ENCODE measurements at places on chromosomes 16 and 17.

DNA sequence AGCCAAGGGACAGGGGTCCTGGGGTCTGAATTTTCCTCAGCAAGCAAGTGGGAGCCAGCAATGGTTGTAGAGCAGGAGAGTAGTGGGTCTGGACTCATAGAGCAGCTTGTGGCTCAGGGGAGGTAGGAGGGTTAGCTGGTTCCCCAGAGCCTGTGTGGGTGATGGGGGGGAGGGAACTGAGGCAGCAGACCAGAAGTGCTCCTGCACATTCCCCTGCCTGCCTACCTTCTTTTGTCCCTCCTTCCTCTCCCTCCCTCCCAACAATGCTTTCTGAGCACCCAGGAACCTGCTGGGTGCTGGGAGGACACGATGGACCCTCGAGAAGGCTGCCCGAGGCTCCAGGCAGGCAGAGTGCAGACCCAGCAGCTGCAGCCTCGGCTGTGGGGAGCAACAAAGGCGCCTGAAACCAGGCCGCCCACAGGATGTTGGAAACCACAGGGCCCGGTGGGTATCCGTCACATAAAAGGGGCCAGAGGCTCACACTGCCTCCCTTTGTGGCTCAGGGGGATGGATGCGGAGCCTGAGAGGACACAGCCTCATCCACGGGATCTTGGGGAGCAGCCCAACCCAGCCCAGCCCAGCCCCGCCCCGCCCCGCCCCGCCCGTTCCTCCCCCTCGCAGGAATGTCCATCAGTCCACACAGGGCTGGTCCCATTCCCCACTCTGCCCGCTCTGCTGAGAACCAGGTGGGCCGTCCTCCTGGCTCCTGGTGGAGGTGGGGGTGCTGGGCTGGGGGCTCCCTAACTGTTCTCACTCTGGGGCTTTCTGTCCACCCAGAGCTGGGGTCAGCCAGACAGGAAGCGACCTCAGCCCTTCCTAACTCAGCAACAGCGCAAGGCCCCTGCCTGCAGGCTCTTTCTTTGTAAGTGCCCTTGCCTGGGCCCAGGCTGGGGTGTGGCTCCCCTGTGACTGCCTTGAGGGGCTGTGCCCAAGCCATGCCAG, 1.7 kb upstream of the NLRC3 start:
- DNase-seq, result peak; percentile 43

- DNase-seq, result no peak
Measured at GRCh38 chr17:30334421-30334820, 564 bp upstream of the TMIGD1 start.

DNA sequence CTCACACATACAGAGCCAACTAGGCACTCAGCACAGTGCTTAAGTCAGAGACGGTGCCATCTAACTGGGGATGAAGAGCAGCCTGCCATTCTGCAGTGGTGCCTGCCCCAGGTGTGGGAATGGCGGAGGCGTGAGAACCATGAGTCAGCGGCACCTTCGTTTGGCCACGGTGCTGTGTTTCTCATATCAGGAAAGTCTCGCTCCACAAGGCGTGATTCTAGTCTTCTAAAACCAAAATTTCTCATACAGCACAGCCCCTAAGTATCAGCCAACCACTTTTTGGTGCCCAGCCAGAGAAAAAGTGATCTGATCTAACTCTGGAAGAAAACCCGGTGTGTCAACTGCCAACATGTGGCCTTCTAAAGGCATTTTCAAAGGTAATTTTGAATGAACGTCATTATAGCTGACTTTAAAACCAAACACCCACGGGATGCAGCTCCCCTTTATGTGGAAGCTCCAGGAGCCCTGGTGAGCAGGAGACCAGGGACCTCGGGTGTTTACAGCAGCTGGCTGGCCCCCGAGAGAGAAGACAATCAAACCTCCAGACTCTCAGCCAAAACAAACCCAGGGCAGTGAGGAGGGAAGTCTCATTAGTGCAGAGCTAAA, 54.6 kb downstream of the ABCC12 start:
- DNase-seq, result no peak

DNA sequence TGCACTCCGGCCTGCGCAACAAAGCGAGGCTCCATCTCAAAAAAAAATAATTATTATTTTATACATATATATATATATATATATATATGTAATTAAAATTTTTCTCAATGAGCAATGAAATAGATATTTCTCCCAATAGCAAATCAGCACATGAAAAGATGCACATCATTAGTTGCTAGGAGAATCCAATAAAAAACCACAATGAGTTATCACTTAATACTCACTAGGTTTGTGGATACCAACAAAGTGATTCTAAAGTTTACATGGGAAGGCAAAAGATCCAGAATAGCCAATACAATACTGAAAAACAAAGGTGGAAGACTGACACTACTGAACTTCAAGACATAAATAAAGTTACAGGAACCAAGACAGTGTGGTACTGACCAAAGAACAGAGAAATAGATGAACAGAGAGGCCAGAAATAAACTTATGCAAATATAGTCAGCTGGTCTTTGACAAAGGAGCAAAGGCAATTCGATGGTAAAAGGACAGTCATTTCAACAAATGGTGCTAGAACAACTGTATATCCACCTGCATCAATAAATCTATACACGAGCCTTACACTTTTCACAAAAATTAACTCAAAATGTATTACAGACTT, 13.6 kb downstream of the SMG6 start:
- DNase-seq, result no peak

DNA sequence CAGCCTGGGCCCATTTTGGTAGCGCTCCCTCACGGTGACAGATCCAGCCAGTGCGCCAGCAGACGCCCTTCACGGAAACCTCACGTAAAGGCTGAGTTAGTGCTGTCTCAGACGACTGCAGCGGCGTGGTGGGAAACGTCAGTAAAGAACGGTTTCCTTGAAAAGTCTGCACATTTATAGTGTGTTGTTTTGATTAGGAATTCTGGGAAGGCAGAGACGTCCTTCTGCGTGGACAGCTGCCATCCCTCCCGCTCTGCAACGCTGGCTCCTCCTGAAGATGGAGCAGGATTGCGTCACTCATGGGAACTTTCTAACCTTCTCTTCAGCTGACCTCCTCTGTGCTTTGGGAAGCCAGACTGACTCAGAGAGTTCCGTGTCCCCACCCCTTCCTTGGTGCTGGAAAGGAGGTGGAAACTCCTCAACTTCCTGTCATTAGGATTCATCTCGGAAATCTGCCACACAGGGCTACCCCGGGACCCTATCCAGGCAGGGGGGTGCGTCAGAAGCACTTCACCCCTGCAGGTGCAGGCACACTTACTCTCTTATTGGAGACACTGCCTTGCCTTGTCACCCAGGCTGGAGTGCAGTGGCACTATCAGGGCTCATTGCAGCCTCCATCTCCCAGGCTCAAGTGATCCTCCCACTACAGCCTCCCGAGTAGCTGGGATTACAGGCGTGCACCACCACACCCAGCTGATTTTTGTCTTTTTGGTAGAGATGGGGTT, 24.3 kb upstream of the CRISPLD2 start:
- no peak for DNase-seq

DNA sequence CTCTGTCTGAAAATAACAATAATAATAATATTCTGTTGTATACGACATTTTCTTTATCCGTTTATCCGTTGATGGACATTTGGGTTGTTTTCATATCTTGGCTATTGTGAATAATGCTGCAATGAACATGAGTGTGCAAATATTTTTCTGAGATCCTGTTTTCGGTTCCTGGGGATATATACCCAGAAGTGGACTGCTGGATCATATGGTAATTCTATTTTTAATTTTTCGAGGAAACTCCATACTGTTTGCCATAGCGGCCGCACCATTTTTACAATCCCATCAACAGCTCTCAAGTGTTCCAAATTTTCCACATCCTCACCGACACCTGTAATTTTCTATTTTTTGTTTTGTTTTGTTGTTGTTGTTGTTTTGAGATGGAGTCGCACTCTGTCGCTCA, 5.3 kb upstream of the PRSS41 start:
- DNase-seq, result no peak

GRCh38 chr17:2393174-2393953, 7.5 kb downstream of the MNT start:
- DNase-seq, result peak; percentile 93

- DNase-seq, result no peak
Measured at GRCh38 chr17:48549281-48549630, 4.3 kb upstream of the HOXB2 start.

GRCh38 chr16:80390871-80391489, 149.8 kb upstream of the DYNLRB2 start:
- no peak for DNase-seq

GRCh38 chr16:78522327-78522726, 422.9 kb downstream of the WWOX start:
- DNase-seq, result no peak

DNA sequence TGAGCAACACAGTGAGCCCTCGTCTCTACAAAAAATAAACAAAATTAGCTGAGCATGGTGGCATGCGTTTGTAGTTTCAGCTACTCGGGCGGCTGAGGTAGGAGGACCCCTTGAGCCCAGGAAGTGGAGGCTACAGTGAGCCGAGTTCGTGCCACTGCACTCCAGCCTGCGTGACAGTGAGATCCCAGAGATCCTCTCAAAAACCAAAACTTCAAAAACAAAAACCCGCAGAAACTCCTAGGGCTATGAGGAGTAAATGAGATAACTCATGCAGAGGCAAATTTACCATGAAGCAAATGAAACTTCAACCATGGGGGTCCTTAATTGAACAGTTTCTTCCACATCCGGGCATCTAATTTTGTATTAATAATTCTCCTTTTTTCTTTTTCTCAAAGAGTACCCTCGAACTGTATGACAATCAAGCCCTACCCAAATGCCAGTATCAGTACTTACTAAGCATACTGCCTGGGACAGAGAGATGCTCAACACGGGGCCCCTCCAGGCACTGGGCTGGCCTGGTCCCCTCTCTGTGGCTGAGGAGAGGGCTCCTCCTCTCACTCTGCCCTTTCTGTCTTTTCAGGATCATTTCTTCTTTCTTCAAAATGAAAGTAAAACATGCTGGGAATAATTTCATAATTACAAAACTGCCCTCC, 789 bp upstream of the PIPOX start:
- no peak for DNase-seq

DNA sequence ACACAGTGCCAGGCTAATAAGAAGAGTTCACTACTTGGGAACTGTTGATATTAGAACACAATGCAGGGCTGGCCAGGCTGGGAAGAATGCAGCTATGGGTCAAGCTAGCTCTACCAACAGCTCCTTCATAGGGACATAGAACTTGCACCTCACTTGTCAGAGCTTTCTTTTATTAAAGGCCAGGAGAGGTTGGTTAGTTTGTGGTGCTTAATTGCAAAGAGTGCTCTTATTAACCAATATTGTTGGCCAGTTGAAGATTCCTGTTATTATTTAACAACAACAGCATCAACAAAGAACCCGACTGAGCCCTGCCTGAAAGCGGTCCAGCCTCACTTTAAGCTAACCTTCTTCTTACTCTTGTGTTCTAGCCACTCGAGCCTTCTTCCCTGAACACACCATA, 43.4 kb upstream of the ANKFN1 start:
- no peak for DNase-seq

DNA sequence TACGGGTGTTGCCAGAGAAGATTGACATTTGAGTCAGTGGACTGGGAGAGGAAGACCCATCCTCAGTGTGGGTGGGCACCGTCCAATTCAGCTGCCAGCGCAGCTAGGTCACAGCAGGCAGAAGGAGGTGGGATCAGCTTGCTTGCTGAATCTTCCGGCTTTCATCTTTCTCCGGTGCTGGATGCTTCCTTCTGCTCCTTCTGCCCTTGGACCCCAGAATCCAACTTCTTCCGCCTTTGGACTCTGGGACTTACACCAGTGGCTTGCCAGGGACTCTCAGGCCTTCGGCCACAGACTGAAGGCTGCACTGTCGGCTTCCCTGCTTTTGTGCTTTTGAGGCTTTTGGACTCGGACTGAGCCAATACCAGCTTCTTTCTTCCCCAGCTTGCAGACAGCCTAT, 46.1 kb upstream of the RPL38 start:
- DNase-seq, result no peak

DNA sequence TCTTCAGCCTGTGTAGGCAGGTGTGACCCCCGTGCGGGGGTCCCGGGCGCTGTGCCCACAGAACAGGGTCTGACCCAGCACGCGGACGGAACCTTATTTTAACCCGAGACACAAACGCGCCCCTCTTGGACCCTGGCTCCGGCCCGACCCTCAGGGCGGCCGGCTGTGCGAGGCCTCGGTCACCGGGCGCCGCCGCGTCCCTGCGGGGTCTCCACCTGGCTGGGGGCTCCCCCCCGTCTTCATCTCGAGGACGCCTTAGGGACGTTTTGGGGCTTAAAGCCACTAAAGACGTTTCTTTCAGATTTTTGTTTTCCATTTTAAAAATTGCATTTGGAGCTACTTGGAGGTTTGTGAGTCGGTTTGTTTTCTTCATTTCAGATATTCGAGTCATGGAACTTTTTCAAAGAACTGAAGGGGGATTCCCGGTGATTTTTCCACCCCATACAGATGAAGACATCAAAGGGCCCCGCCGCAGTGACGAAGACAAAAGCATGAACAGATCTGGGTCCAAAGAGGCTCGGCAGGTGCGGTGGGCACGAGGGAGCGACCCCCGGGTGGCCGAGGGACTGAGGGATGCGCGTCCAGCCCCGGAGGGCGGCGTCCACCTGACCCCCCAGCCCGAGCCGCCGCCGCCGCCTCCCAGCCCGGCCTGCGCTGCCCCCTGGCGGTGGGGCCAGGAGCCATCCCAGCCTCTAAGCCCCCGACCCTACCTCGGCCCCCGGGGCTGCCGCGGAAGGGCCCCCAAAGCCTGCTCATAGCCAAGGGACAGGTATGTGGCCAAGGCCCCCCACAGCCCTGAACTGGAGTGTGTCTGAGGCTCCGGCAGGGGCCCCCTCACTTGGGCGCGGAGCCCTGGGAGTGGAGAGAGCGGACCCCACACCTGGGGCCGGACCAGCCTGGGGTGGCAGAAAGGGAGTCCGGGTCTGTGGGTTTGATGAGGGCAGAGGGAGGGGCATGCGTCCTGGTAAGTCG, 3.8 kb upstream of the CD7 start:
- peak; percentile 86 for DNase-seq

GRCh38 chr16:47395733-47396498, 64.9 kb downstream of the ITFG1 start:
- DNase-seq, result no peak

DNA sequence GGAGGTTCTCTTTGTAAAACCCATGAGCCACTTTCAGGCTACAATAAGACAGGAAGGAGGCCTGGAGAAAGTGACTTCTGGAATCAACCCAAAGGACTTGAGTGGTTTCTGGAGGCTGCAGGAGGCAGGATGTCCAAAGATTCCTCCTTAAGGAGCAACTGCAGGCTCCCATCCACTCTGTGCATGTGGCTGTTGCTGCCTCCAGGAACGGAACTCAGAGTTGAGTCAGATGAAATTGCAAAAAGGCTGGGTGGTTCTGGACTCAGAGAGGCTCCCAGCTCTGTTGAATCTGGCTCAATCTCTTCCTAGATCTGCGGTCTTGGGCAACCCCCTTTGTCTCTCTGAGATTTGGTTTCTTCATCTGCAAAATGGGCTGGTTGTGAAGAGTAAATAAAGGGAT, 197.1 kb downstream of the SHISA9 start:
- no peak for DNase-seq

- DNase-seq, result no peak
Measured at GRCh38 chr17:47713980-47714700, 18.9 kb upstream of the TBX21 start.

DNA sequence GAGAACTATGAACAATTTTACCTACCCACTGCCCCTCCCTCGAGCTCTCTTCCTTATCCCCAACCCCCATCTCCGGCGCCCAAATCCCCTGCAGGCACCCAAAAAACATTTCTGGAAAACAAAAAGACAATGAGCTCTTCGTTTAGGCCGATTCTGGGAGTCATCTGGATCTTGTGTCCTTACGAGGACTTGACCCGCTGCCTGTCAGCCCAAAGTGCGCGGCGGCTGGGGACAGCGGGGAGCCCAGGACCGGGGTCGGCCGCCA, 524 bp downstream of the STRADA start:
- no peak for DNase-seq

Measured in naive thymus-derived CD8-positive, alpha-beta T cell (primary cell).